CD8-positive, alpha-beta T cell (primary cell): ENCODE measurements at places on chromosomes 4 and X.

GRCh38 chr4:93896516-93896915 is 68.0 kb downstream of the ATOH1 start:
- DNase-seq = no peak

GRCh38 chrX:821327-822107 is 190.9 kb downstream of the SHOX start:
- no peak for DNase-seq

DNA sequence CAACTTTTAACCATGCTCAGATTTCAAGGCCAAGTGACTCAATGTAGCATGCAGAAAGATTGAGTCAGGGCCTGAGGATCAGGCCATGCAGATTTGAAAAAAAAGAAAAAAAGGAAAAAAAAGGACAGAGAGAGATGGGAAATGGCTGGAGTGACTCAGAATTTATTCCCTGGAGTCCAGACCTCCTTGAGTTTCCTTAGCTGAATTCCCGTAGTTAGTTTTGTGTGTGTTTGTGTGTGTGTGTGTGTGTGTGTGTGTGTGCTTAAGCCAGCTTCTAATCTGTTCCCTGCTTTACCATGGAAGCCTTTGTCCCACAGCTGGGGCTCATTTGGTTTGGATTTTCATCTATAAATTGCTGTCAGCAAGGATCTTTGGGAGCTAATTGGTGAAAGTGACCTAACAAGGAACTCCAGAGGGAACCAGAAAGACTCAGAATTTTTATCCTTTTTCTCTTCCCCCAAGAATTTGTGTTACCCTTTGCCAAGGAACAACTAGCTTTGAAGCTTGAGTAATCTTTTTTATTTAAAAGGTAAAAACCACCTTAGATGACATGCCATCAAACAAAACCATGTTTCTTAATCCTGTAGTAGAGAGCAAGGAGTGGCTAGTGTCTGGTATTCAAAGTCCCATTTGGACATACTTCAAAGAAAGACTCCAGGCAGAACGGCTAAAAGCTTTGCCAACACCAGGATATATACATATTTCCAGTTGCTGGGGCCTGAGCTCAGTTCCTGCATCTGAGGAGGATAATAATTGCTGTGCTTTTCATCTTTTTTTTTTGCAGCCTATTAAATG is 109.0 kb upstream of the DDIT4L start:
- DNase-seq = no peak

GRCh38 chr4:133129237-133129636 is 19.9 kb upstream of the PCDH10 start:
- DNase-seq = no peak

DNA sequence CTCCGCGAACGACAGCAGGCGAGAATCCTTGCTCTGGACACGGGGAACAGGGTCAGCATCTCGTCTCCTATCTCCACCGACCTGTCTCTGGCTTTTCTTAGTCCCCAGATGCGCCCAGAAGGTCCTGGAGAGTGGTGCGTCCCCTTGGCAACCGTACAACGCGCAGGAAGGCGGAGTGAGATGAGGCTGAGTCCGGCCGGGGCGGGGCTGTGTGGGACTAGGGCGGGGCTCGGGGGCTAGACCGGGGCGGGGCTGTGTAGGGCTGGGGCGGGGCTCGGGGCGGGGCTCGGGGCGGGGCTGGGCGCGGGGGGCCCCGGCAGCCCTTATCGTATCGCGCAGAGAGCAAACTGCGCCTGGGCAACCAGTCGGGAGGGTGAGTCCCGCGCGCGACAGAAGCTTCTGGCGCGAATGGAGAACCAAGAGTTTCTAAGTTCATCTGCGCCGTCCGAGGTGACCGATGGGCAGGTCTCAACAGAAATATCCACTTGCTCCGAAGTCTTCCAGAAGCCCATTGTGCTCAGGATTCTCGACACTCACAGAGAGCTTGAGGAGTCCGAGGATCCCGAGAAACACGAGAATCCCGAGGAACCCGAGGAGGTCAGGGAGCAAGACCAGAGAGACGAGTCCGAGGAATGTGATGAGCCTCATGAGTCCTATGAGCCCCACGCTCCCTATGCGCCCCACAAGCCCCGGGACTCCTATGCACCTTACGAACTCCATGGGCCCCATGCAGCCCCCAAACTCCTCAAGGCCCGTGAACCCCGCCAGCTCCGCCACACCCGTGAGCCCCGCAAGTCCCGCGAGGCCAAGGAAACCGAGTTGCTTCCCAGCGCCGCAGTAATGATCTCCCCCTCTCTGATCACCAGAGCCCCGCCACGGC is 24.9 kb downstream of the ARL9 start:
- peak; percentile 70 for DNase-seq

- no peak for DNase-seq
Observed at GRCh38 chr4:147480891-147481576, at the start of gene EDNRA. EDNRA (plus strand) TSS chr4:147481097; CDS start chr4:147485682, 4,585 bp downstream.

DNA sequence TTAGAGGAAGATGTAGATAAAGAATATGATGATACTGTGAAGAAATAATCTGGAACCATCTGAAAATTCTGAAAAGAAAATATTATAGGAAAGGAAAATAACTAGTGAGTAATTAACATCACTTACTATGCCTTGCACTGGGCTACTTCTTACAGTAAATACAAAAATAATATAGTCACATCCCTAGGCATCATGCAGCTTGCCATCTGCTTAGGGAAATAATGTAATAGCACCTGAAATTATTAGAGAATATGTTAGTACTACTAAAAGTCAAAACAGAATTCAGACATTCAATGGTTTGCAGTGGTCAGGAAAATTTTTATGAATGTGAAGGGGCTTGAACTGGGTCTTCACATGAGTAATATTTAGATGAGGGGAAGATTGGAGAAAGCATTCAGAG is 272.2 kb upstream of the EMCN start:
- no peak for DNase-seq

DNA sequence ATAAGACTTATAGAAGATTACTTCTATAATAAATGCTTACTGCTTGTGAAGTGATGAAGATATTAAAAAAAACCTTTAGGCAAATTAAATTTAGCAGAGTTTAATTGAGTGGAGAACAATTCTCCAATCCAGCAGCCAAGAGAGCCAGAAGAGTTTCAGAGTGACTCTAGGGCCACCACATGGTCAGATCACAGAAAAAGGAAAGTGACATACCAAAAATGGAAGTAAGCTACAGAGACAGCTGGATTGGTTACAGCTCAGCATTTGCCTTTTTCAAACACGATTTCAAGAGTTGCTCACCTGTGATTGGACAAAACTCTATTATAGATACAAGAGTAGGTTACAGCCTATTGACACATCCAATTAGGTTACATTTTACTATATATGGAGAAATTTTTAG is 79.0 kb upstream of the TRAM1L1 start:
- DNase-seq = no peak

- no peak for DNase-seq
Observed at GRCh38 chrX:54447461-54447860, 7.3 kb downstream of the TSR2 start.

- no peak for DNase-seq
Observed at GRCh38 chr4:75087865-75088264, 154.9 kb downstream of the PARM1 start.

DNA sequence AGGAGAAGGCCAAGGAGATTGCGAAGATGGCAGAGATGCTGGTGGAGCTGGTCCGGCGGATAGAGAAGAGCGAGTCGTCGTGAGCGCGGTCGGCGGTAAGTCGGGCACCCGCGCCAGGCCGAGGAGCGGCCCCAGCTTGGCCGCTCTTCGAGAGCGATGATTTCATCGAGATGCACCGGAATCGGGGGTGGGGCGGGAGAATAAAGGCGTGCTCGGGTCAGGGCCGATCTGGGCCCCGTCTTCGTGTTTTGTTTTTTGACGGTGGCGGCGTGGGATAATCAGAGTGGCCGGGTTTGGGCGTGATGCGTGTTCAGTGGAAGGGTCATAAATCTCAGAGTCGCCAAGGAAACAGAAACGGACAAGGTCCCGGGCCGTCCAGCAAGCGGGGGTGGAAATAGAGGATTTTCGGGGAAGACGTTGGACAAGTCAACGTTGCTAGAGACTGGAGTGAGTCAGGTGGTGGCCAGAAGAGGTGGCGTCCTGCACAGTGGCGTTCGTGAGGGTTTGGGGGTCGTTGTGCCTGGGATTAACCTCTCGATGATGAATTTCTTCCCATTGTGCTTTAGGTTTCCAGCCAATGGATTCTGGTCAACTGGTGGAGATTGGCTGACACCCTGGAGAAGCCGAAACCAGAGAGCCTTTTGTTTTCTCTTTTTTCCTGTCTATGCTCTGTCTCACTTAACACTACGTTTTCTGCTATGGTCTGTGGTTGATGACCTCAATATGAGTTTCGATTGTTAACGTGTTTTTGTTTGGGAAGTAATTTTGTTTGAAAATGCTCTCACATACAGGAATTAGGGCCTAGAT is 882 bp downstream of the MRFAP1 start:
- DNase-seq = peak; percentile 48
